Hindlimb muscle (tissue), 1 donor: ENCODE measurements at places on chromosomes 16 and 17. TPM values are rescaled to one million over a fixed set of nuclear protein-coding genes. Genes with fewer than 3 reads are reported as not detected.

DNA sequence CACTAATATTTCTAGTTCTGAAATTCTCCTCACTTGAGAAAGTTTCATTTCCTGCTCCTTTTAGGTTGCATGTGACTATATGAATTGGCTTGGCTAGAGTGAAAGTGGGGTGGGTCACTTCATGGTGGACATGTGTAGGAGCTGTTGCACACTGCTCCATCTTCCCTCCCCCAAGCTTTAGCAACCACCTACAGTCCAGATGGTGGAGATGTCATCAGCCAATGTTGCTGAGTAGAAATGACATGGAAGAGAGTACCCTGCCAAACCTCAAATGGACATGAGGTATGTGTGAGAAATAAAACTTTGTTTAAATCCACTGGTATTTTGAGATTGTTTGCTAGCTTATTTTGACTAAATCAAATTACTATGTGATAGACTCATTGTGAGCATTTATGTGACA, 281.5 kb downstream of the CA10 start:
- DNase-seq: no peak

- DNase-seq: no peak
These were observed 67.0 kb downstream of the RAP1GAP2 start for GRCh38 chr17:2863204-2863603.

DNA sequence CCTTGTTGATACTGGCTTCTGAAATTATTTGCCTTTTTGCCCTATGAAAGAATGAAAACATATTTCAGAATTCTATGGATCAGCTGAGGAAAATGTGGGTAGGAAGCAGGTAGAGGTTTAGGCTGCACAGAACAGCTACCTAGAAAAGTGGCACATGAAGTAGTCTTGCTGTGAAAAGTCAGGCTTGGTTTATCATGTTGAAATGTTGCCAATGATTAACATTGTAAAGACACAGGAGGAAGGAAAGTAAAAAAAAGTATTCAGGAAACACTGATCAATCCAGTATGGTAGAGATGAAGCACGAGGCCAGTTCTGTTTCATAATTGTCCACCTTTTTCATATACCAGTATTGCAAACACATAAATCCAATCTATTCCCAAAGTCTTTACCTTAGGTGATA, 29.9 kb downstream of the ABCA6 start:
- DNase-seq: no peak

DNA sequence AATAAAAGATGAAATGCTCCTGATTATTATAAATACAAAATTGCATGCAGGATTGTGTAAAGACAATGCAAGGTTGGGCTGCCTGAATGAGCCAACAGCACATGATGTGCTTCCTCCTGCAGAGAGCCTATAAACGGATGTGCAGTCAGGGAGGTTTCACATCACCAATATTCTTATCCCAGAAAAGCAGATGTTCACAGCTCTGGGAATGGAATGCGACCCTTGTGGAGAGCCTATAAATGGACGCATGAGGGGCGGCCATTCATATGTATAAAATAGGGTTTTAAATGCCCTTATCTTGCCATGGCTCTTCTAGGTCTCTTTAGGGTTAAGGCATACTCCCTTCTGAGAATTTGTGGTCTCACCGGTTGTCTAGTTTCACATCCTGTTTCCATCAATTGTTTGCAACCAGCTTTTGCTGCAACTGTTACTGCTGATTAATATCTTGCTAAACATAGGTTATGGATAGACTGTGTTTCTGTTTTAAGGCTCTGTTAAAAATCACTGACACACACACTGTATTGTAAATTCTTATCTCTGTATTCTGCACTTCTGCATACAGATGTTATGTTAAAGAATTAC, 31.9 kb downstream of the SLFN11 start:
- no peak for DNase-seq

Gene FBXW10
- polyA plus RNA-seq: 0.13 TPM

- no peak for DNase-seq
These were observed 20.6 kb downstream of the BLMH start for GRCh38 chr17:30271102-30271501.

Gene SSTR5
- not detected for polyA plus RNA-seq

GRCh38 chr17:81090361-81091136, 55.6 kb downstream of the BAIAP2 start:
- DNase-seq: no peak

DNA sequence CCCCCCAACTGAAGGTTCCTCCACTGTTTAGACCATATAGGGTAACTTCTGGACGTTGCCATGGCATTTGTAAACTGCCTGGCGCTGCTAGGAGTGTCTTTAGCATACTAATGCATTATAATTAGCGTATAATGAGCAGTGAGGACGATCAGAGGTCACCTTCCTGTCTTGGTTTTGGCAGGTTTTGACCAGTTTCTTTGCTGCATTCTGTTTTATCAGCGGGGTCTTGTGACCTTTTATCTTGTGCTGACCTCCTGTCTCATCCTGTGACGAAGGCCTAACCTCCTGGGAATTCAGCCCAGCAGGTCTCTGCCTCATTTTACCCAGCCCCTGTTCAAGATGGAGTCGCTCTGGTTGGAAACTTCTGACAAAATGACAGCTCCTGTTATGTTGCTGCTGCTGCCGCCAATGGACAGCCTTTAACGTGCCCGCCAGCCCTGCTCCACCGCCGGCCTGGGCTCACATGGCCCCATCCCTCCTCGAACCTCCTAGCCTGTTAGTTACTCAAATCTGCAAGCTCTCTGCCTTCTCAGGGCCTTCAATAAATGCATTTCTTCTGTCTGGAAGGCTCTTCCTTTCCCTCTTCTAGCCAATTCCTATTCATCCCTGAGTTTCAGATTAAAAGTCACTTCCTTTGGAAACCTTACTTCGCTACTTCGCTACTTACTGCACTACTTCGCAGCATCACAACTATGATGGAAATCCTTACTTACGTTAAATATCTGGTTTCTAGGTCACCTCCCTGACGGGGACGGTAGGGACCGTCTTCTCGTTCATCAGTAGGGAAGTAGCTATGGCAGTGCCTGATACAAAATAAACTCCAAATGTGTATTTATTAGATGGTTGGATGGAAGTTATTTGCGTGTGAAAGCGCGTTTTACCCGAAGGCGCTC, 640 bp upstream of the NAGLU start:
- DNase-seq: no peak

DNA sequence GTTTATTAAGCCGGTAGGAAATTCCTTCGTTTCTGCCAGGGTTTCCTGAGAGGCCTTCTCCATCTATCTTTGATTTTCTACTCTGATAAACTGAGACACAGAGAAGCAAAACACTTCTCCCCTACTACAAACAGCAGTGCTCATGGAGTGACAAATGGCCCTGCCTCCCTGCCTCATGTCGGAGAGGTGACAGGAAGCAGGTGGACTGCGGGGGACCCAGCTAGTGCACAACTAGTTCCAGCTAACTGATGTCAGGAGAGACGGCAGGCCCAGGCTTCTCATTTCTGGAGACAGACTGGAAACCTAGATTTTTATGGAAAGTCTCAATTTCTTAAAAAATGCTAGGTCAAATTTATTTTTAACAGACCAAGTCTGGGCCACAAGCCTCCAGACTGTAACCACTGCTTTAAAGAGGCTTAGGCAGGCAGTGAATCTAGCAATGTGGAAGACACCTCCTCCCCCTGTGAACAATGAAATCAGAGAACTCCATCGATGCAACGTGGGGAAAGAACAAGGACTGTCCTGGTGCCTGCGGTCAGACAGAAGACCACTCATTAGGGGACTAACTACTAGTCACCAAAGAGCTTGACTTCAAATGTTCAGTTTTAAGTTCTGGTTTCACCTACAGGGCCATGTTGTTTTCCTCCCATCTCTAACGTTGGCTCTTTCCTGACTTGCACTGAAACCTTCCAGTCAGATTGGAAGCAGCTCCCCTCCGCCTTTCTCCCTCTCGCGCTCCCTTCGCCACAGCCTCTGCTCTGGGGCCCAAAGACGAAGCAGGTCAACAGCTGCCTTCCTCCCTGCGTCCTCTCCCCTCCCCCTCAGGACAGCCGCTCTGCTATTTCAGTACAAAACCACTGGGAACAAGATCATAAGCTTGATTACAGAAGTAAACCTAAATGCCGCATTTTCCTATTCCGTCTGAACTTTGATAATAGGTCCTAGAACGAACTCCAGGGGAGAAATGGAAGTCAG, 17.6 kb downstream of the GTF3C1 start:
- no peak for DNase-seq

DNA sequence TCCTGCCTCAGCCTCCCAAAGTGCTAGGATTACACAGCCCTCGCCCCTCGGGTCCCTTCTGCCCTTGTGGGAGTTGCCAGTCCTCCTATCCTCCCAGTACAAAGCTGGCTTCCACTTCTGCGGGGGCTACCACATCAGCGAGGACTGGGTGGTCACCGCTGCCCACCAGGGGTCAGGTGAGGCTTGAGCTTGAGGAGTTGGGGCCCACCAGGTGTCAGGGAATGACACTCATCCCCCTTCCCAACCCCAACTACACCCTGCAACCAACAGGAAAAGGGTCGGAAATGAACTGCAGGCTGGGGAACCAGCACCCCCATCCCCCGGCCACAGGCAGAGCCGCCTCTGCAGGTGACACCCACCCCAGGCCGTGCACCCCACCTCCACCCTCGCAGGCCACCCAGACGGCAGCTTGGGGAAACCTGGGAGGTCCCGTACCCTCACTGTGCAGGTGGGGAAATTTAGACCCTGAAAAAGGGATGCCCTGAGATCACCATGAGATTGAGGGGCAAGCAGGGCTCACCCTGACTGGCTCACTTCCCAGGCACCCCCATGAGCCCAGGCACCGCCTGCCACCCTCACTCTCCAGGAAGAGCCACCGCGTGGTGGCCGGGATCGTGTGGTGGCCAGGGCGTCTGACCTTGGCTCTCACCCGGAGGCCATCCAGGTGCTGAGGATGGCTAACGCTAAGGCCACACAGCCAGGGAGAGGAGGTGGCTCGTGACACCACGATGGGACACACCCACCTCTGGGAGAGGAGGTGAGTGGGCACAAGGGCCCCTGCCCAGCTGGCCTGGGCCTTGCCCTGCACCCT, 8.0 kb downstream of the CTRB1 start:
- DNase-seq: no peak

Gene AOC2
- polyA plus RNA-seq: 1.0 TPM

GRCh38 chr17:50649042-50649908, 14.6 kb downstream of the ABCC3 start:
- no peak for DNase-seq

- DNase-seq: no peak
These were observed 43.5 kb downstream of the GRB7 start for GRCh38 chr17:39781031-39781860.

DNA sequence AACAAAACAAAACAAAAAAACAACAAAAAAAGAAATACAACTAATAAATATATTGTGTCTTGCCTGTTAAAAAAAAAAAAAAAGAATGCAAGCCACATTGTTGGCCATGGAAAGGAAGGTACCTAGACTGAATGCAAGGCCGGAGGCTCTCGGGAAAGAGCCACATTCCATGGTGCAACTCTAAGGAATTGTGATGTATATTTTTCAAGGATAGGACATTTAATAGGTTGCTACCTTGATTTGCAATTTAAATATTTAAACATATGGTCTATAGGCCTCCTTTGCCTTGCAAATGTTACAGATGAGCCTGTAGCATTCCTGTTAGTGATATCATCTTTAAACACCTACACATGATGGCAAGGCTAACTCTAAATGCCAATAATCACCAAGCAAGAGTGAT, 650.9 kb downstream of the TOX3 start:
- no peak for DNase-seq

DNA sequence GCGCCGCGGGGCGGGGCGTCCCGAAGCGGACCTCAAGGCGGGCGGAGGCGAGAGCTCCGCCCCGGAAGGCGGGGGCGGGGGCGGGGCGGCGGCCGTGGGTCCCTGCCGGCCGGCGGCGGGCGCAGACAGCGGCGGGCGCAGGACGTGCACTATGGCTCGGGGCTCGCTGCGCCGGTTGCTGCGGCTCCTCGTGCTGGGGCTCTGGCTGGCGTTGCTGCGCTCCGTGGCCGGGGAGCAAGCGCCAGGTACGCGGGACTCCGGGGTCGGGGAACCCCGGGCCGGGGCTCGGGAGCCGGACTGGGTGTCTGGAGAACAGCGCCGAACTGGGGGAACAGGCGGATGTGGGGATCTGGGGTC, at the start of gene TNFRSF12A:
Gene TNFRSF12A, plus strand, starts transcription at position 122 of the 357 bp plus-strand sequence. Its CDS starts 30 bp downstream, at position 152.
- DNase-seq: peak; percentile 80

Gene HOXB2
- polyA plus RNA-seq: 11.3 TPM

DNA sequence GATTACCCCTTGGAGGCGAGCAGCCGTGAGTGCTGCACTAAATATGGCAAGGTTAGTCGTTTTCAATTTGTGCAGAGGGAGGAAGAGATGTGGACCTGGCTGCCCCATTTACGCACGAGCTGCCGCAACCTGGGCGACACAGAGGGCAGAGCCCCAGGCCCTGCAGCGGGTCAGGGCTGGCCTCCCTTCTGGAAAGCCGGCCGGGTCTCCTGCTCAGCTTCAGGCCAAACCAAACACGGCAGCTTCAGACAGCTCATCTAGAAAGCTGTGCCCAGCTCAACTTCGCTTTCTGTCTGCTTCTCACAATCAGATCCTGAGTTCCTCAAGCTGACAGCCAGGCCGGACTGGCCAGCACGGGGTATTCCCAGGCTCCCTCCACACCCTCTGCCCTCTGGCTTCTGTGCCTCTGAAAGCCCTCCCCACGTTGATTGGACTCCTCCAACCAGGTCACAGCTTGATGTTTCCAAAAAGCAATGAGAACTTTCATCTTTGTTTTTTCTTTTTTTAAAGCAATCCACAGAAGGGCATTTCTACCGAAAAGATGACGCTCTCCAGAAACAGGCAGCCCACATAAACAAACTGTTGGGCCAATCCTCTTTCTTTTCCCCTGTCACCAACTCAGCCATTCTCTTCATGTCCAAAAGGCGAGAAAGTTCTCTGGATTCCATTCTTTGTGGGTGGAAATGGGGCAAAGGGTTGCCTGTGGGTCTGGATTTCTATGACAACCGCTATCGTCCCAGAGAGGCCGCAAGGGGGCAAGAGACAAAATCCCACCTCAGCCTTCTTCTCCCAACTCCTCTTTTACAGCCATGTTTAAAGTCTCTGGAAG, 189.0 kb downstream of the ZFHX3 start:
- DNase-seq: no peak

GRCh38 chr17:78800132-78800931, 18.3 kb upstream of the CYTH1 start:
- DNase-seq: no peak

DNA sequence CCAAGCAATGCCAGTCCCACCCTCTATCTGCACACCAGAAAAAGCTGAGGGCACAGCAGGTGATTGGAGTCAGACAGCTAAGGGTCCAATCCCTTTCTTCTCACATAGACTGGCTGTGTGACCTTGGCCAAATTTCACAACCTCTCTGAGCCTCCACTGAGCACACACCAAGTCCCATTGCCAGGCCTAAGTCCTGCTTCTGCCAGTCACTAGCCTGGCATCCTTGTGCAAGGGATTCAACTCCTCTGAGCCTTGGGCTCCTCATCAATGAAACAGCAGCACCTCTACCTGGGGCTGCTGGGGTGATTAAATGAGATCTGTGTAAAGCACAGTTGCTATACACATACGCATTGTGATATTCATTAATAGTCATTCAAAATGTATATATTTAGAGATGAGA, 15.5 kb upstream of the TLCD3B start:
- no peak for DNase-seq
